A549 treated with dexamethasone at 1 μM for 4 hours (cell line): ENCODE measurements at places on chromosomes 12 and 14. TPM values are rescaled to one million over a fixed set of nuclear protein-coding genes. Genes with fewer than 3 reads are reported as not detected.

The OR6C3 gene
- total RNA-seq: not detected in 5 replicates

The DDHD1 gene
- total RNA-seq: 5.2 to 7.6 TPM (median 7.3 TPM) in 5 replicates

The AQP6 gene
- total RNA-seq: 0.02 to 0.07 TPM (median 0.04 TPM) in 3 of 5 replicates, not detected in the others

The ASB2 gene
- 0.32 to 0.76 TPM (median 0.38 TPM) in 5 replicates for total RNA-seq

The NRXN3 gene
- 0.70 to 1.3 TPM (median 1.1 TPM) in 5 replicates for total RNA-seq

The DHRS2 gene
- total RNA-seq: 5.5 to 8.7 TPM (median 6.3 TPM) in 5 replicates

The ZC2HC1C gene
- total RNA-seq: 5.0 to 6.7 TPM (median 6.1 TPM) in 5 replicates

The AJUBA gene
- 28.8 to 36.7 TPM (median 33.7 TPM) in 5 replicates for total RNA-seq

The NFE2 gene
- 0.07 TPM in 1 of 5 replicates, not detected in the others for total RNA-seq

The MYH7 gene
- 0.02 TPM in 1 of 5 replicates, not detected in the others for total RNA-seq

The PRB2 gene
- 0.08 TPM in 1 of 5 replicates, not detected in the others for total RNA-seq

The BIN2 gene
- total RNA-seq: 0.14 to 0.23 TPM (median 0.19 TPM) in 5 replicates

The AKAP3 gene
- 0.02 to 0.30 TPM (median 0.11 TPM) in 5 replicates for total RNA-seq

The E2F7 gene
- total RNA-seq: 5.8 to 10.5 TPM (median 7.9 TPM) in 5 replicates

The HSPB8 gene
- total RNA-seq: 14.4 to 21.9 TPM (median 18.3 TPM) in 5 replicates

The TAS2R46 gene
- not detected in 5 replicates for total RNA-seq

The PLEKHD1 gene
- total RNA-seq: 0.01 to 0.03 TPM (median 0.02 TPM) in 4 of 5 replicates, not detected in the other

The CMKLR1 gene
- total RNA-seq: 0.02 to 0.11 TPM (median 0.05 TPM) in 3 of 5 replicates, not detected in the others

The ADAMTS20 gene
- not detected in 5 replicates for total RNA-seq

The CD163 gene
- 0.06 to 0.21 TPM (median 0.13 TPM) in 4 of 5 replicates, not detected in the other for total RNA-seq

The RASSF8 gene
- total RNA-seq: 6.9 to 15.2 TPM (median 13.1 TPM) in 5 replicates

The PTPRR gene
- 0.20 to 0.41 TPM (median 0.27 TPM) in 5 replicates for total RNA-seq

The FAM90A1 gene
- 0.08 to 0.13 TPM (median 0.11 TPM) in 5 replicates for total RNA-seq

The RITA1 gene
- 23.2 to 33.1 TPM (median 32.7 TPM) in 5 replicates for total RNA-seq

The NINJ2 gene
- total RNA-seq: 0.42 to 0.71 TPM (median 0.53 TPM) in 5 replicates

The ALX1 gene
- total RNA-seq: 3.9 to 5.6 TPM (median 4.4 TPM) in 5 replicates

The REC8 gene
- total RNA-seq: 2.7 to 6.1 TPM (median 3.4 TPM) in 5 replicates

The TAS2R7 gene
- not detected in 5 replicates for total RNA-seq

The NXPH4 gene
- total RNA-seq: 3.7 to 6.8 TPM (median 5.3 TPM) in 5 replicates

The CLEC14A gene
- not detected in 5 replicates for total RNA-seq

The GCH1 gene
- total RNA-seq: 3.1 to 4.1 TPM (median 3.7 TPM) in 5 replicates

The IGFBP6 gene
- 171 to 218 TPM (median 205 TPM) in 5 replicates for total RNA-seq

The WASHC4 gene
- 21.3 to 31.9 TPM (median 26.3 TPM) in 5 replicates for total RNA-seq

The LTBR gene
- 192 to 255 TPM (median 245 TPM) in 5 replicates for total RNA-seq

The GPRC5D gene
- total RNA-seq: not detected in 5 replicates

The ITGA7 gene
- total RNA-seq: 0.90 to 1.4 TPM (median 0.98 TPM) in 5 replicates

The DUSP16 gene
- 6.6 to 11.7 TPM (median 9.3 TPM) in 5 replicates for total RNA-seq
